ENCODE measurements at places on chromosomes 11 and 22.

GRCh38 chr11:64358536-64358906, 441 bp upstream of the RPS6KA4 start:
- DNase-seq: no peak

GRCh38 chr22:17890245-17890671, 116.0 kb upstream of the BID start:
- DNase-seq: no peak

- DNase-seq: peak; percentile 96
These were observed 780.9 kb downstream of the BRD1 start for GRCh38 chr22:49046546-49047361.

DNA sequence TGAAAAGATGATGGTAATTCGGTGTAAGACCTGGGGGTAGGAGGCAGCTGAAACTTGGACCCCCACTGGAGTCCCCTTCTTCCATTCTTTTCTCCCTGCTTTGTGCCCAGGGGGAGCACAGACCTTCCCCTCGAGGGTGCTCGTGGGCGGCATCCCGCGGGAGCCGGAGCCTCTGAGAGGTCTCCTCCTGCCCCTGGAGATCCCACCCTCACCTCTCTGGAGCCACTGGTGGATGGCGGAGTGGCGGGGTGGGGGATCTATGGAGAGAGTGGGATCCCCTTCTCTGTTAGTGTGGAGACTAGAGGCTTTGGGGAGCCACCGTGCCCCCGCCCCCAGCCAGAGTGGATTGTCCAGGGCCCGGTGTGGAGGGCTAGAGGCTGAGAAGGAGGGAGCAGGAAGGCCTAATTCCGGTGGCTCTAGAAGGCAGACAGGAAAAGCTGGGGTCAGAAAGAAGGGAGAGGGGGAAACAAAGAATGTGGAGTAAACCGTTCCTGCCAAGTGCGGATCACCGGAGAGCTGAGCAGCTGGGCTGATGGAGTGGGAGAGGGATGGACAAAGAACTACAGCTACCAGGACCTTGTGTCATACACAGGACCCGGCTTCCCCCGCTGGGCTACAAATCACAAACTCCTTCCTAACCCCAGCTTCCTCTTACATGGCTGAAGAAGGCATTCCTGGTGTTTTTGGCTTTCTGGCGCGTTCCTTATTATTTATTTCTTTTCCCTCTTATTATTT, 41.9 kb downstream of the KCNJ1 start:
- no peak for DNase-seq

GRCh38 chr11:20243974-20244373, 83.7 kb upstream of the DBX1 start:
- DNase-seq: no peak

- DNase-seq: peak; percentile 36
These were observed 630.2 kb downstream of the BRD1 start for GRCh38 chr22:49197505-49197904.

- no peak for DNase-seq
These were observed 16.0 kb upstream of the PHLDA2 start for GRCh38 chr11:2945031-2945756.

DNA sequence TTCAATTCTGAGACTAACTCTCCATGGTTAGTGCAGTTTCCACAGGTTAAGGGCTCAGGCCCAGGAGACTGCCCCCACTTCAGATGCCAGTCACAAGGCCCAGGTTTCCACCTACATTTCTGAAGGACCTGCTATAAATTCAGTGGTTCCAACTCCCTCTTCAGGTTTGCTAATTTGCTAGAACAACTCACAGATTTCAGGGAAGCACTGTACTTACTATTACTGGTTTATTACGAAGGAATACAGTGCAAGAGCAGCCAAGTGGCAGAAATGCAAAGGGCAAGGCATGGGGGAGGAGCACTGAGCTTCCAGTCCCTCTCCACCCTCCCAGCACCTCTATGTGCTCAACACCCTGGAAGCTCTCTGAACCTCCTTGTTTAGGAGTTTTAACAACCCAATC, 39.3 kb upstream of the SPON1 start:
- DNase-seq: no peak

- no peak for DNase-seq
These were observed 52.5 kb upstream of the HORMAD2 start for GRCh38 chr22:30027791-30028190.

- DNase-seq: no peak
These were observed 404.1 kb downstream of the TBC1D22A start for GRCh38 chr22:47166446-47167016.

DNA sequence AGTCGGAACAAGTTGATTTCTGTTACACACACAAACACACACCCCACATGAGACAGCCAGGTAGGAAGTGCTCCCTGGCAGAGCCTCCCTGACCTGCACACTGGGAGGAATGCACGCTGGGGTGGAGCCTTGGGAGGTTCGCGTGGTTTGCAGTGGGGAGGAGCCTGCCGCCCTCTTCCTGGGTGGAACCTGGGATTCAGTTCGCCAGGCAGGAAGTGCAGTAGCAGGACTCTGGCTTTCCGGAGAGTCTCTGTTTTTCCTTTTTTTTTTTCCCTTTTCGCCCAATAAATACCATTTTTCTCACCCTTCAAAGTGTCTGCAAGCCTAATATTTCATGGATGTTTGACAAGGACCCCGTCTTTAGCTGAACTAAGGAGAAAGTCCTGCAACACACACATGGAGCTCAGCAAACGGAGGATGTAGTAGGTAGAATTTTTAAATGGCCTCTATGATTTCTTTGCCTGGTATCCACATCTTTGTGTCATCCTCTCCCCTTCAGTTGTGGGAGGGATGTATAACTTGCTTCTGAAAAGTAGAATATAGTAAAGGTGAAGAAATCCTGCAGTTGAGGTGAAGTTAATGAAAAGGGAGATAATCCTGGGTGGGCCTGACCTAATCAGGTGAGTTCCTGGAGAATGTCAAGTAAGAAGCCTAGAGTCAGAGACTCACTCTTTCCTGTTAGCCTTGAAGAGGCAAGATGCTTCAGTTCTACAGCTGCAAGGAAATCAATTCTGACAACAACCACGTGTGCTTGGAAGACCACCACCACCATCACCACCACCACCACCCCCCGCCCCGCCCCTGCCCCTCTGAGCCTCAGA, 72.9 kb downstream of the PIWIL4 start:
- no peak for DNase-seq

DNA sequence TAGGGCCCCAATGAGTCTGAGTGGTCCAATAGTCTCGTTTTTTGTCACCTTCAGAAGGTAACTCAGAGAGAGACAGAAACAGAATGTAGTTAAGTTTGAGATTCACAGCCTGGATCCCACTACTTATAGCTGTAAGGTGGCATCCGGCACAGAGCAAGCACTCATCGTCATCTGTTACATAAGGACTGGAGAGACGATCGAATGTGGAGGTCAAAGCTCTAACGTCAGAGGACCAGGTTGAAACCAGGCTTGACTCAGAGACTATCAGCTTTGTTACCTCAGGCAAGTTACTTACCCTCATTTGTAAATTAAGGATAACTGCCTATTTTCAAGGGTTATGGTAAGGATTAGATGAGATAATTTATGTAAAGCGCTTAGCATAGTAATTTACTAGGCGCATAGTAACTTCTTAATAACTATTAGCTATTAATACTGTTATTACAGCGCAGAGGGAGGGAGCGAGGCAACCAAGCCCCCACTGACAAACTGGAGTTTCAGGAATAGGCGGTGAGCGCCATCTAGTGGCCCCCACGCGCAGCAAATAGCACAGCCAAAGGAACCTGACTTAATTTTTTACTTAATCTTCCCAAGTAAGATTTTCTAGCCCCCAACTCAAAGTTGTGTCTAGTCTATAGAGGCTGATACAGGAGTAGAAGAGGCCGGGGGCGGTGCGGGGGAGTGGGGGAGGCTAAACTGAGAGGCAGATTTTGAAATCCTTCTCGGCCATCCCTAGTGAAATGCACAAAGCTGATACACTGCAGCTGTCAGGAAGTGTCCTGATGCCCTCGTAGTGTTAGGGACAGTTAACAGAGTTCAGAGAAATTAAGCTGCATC, 29.0 kb upstream of the API5 start:
- DNase-seq: peak; percentile 33

DNA sequence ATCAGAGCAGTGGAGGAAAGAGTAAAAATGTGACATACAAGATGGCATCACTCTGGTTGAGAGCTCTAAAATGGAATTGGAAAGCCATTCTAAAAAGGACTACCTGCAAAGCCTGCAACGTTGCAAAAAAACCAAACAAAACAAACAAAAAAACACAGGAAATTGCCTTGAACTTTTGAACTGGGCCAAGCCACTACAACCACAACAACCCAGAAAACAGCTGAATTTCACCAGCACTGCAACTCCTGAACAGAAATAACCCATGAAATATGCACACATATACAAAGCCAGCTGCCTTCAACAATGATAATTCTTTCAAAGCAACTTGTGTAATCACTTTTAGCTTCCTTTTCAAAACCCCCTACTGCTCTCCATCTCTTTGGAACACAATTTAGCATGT, 326.6 kb upstream of the LRRC4C start:
- no peak for DNase-seq

GRCh38 chr11:74492084-74492483, 1.4 kb downstream of the LIPT2 start:
- DNase-seq: no peak

DNA sequence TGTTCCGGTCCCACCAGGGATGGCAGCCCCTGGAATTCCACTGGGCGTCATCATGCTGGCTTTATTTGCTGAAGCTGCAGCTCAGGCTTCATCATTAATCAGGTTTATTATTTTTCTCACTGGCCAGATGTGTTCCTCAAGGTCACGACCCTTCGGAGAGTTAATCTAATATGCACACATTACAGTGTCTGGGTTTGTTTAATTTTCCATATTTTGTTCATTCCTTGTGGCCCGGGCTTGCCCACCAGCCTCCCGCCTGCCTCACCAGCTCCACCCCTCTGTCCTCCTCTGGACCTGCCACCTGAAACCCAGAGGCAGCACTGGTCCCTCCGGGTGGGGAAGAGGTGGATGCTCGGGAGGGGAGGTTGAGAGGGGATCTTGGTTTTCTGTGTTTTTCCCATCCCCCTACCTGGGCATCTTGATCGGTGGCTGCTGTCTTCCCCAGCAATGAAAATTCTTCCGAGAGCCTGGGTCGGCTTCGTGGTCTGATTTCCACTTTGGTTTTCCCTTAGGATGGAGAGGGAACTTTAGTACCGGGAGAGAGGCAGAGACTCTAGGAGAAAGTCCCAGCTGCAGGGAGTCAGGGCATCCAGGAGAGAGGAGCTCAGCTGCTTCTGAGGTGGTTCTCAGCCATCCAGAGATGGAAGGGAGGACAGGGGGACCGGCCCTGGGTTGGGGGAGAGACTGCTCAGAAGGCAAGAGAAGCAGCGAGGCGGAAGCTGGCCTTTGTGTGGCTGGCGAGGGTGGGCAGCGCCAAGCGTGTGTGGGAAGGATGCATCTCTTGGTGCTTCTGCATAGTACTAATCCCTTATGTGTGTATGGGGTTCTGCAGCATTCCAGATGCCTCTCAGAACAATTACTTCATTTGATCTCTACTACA, 2.1 kb downstream of the GRIK4 start:
- no peak for DNase-seq

DNA sequence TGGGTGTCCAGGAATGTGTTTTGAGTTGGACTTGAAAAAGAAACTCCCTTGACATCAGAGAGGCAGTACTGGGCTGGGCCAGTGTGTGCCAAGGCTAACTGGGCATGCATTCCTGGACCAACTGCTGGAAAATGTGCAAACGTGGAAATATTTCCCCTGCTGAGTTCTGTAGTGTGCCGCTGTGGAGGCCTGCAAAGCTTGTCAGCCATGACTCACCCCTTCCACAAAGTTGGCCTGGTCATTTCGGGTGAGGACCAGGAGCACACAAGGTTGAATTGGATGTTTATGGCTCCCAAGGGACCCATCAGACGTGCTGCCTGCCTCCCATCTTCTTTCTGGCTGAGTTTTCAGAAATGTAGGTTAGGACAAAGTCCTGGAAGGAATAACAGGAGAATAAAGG, 513.1 kb downstream of the MIAT start:
- no peak for DNase-seq

DNA sequence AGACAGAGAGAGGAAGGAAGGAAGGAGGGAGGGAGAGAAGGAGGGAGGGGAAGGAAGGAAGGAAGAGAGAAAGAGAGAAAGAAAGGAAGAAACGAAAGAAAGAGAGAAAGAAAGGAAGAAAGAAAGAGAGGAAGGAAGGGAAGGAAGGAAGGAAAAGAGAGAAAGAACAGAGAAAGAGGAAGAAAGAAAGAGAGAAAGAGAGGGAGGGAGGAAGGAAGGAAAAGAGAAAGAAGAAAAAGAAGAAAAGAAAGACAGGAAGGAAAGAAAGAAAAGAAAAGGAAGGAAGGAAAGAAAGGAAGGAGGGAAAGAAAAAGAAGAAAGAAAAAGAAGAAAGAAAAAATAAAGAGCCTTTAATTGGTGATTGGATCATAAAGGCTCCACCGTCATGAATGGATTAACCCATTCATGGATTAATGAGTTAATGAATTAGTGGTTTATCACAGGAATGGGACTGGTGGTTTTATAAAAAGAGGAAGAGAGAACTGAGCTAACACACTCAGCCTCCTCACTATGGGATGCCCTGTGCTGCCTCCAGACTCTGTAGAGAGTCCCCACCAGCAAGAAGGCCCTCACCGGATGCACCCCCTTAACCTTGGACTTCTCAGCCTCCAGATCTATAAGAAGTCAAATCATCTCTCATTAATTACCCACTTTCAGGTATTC, 9.0 kb upstream of the PLAAT2 start:
- no peak for DNase-seq

DNA sequence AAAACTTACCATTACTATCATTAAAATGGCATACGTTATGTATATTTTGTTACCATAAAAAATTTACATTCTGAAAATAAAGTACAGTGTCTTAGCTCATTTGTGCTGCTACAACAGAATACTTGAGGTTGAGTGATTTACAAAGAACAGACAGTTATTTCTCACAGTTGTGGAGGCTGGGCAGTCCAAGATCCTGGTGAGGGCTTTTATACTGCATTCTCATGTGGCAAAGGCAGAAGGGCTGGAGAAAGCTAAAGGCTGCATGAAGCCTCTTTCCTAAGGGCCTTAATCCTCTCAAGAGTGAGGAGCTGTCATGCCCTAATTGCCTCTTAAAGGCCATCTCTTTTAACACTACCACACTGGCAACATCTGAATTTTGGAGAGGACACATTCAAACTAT, 13.3 kb downstream of the GGTLC2 start:
- DNase-seq: peak; percentile 92

- DNase-seq: no peak
These were observed 3.9 kb downstream of the ABTB2 start for GRCh38 chr11:34353881-34354280.

- no peak for DNase-seq
These were observed 80.0 kb upstream of the CLPB start for GRCh38 chr11:72514331-72514730.

- DNase-seq: no peak
These were observed 628 bp downstream of the CHKB start for GRCh38 chr22:50581950-50582492.

Data from NCI-H524 (cell line).